ENCODE measurements at places on chromosomes 5 and 9.
A peak's percentile ranks its signal among the peaks of the same experiment; 100 is the strongest.

- DNase-seq, result no peak
These were observed 126.3 kb downstream of the MSX2 start for GRCh38 chr5:174850565-174851169.

DNA sequence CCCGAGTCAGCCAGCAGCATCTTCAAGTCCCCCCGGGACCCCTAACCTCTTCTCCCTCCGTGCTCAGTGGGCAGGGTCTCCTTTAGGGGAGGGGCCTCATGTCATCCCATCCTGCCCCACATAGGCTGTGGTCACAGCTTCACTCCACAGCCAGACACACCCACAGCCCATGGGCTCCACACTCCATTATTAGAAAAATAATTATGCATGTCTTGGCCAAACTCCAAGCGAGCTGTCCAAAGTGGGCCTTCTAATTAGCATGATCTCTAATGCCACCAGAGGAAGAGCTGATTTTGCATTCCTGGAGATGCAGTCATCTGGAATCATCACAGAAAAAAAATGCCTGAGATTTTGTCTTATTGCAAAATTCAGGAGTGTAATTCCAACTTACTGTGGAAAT lies 418.2 kb downstream of the IRX2 start:
- DNase-seq, result no peak

- no peak for DNase-seq
These were observed 36.6 kb downstream of the NLN start for GRCh38 chr5:65758546-65759144.

- DNase-seq, result no peak
These were observed 28.8 kb upstream of the ROR2 start for GRCh38 chr9:91978740-91979414.

DNA sequence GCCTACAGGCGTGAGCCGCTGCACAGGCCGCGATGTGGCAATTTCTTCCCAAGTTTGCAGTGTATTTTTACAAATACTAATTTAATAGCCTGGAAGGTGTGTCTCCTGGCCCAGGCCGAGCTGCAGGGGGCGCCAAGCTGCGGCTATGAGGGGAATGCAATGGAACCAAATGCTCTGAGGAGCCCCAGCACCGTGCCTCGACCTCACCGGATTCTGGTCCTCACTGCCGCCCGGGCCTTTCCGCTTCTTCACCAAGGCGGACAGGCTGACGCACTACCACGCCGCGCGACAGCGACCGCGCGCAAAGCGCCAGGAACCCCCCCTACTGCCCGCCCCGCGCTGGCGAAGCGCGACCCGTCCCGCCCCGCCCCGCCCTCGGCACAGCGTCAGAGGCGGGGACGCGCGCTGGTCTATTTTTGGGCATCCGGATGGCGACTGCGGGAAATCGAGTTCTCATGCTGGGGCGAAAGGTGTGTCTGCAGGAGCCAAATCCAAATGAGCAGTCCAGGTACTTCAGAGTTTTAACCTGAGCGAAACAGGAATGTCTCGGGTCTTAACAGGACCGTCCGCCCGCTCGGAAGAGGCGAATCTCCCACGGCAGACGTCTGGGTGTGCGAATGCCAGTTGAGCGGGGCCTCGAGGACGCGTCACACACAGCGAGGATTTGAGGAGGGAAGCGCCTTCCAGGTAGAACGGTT lies 31.7 kb upstream of the PRXL2C start:
- peak; percentile 74 for DNase-seq

- DNase-seq, result peak; percentile 82
These were observed 56.2 kb downstream of the DUSP1 start for GRCh38 chr5:172714491-172715420.

DNA sequence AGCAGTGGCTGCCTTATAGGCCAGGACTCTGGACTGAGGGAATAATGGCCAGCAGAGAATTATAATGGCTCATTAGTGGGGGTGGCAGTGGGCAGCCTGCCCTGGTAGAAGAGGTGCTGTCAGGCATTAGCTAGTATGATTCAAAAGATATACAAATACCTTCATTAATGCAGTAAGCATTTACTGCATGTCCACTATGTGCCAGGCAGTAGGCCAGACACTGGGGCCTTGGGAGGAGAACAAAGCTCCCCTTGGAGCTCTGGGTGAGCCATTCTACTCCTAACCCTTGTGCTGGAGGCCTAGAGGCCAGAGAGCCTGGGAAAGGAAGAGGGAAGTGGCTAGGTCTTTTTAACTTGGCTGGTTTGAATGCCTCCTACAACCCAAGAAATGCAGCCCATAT lies 2.0 kb upstream of the GARNL3 start:
- DNase-seq, result no peak

GRCh38 chr9:118533101-118533500 lies 828.9 kb downstream of the TLR4 start:
- no peak for DNase-seq

DNA sequence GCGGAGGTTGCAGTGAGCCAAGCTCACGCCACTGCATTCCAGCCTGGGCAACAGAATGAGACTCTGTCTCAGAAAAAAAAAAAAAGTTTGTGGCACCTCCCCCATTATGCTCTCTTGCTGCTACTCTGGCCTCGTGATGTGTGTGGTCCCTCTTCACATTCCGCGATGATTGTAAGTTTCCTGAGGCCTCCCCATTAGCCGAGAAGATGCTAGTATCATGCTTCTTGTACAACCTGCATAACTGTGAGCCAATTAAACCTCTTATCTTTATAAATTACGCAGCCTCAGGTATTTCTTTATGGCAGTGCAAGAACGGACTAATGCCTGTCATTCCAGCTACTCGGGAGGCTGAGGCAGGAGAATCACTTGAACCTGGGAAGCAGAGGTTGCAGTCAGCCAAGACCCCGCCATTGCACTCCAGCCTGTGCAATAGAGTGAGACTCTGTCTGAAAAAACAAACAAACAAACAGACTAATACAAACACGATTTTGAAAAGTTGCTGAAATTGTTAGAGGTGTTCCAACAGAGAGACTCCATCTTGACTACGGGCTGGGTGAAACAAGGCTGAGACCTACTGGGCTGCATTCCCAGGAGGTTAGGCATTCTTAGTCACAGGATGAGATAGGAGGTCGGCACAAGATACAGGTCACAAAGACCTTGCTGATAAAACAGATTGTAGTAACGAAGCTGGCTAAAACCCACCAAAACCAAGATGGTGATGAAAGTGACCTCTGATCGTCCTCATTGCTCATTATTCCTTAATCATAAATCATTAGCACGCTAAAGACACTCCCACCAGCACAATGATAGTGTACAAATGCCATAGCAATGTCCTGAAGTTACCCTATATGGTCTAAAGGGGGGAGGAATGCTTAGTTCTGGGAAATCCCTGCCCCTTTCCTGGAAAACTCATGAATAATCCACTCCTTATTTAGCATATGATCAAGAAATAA lies 8.3 kb upstream of the AFF4 start:
- no peak for DNase-seq

DNA sequence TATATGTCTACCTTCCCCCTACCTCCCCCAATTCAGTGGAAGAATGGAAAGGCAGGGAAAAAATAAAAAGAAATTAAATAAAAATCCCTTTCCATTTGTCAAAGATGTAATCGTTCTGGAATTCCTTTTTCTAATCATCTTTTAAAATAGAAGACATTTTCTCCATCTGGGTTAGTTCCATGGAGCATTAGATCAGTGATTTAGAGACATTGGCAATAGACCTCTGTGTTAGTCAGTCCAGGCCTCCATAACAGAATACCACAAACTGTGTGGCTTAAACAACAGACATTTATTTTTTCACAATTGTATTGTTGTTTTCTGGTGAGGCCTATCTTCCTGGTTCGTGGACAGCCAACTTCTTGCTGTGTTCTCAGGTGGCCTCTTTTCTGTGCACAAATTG lies 516.6 kb upstream of the DAB2 start:
- no peak for DNase-seq

- DNase-seq, result no peak
These were observed 13.8 kb downstream of the TMEM8B start for GRCh38 chr9:35842795-35843194.

GRCh38 chr5:176389135-176390123 lies 878 bp downstream of the HIGD2A start:
- no peak for DNase-seq

DNA sequence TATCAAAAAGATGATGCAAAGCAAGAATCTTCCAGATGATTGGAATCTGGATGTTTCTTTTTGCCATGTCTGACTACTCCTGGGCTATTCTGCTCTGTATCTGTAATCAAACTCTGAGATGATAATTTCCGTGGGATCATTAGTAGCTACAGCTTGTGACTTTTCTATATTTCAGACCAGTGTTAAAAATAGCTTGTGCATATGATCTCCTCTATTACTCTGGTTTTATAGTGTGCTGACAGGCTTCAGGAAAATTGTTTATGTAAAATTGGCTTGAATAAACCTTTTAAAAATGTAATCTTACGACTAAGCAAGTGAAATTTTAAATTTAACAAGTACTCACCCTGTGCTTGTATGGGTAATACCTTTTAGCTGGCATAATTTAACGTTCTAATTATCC lies 40.4 kb downstream of the NAA35 start:
- no peak for DNase-seq

DNA sequence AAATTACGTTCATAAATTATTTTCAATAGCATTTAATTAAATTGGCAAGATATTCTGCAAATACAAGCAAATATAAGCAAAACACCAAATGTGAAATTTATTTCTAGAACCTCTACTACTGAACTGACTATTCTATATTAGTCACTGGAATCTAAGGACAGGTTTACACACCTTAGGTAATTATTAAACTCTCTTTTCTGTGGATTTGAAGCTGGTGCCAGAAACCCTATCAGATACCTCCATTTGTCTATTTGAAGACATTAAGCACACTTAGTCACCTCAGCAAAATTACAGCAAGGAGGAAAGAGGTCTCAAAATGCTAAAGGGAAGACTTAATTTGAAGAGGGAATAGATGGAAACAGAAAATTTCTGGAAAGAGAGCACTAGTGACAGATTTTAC lies 83.4 kb downstream of the CPLANE1 start:
- no peak for DNase-seq

DNA sequence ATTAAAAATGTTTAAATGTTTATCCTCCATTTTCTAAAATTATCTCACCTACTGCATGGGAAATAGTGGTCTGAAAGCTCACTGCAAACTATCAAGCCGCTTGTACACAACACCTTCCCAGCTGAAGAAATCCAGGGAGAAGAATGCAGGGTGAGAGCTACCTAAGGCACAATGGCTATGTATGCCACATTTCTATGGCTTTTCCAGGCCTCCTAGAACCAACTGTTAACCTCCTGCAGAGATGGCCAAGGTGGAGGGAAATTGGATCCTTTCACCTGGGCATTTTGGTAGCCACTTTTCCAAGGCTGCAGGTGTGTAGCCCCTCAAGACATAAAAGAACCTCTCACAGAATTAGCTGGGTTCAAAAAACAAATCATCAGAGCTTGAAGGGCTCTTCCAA lies 286.4 kb downstream of the EBF1 start:
- DNase-seq, result no peak

DNA sequence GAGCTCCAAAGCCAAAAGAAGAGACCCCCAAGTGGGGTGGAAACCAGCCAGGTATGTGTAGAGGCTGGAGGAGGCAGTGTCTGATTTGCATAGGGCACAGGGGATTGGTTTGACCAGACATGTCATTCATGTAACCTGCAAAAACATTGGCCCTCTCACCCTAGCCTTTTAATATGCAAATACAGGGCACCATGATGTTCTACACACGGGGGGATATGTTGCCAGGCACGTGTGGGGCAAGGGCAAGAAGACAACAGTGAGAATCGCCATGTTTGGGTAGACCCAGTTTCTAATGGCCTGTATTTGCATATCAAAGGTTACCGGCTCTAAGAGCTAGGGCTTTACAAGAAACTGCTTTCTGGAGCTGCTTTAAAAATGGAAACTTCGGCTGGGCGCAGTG lies 208.9 kb downstream of the GOLPH3 start:
- no peak for DNase-seq

GRCh38 chr5:125536582-125536981 lies 790.1 kb upstream of the ZNF608 start:
- DNase-seq, result no peak

DNA sequence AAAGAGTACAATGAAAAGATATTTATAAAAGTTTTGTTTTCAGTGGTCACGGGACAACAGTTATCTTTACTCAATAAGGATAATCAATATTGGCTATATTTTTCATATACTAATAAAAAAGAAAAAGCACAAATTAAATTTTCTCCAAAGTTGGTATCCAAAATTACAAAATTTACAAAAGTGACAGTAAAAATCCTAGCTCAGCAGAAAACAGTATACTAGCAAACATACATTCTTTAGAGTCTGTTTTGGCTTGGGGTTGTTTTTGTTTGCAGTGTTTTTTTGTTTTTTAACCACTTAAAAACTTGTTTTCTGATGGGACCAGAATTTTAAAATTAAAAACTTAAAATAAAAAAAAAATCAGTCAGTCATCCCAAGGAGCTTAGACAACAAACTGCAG lies 183.2 kb downstream of the DENND1A start:
- no peak for DNase-seq

GRCh38 chr9:130366072-130366471 lies 78.7 kb upstream of the ASS1 start:
- DNase-seq, result no peak

- DNase-seq, result no peak
These were observed 6.4 kb downstream of the CTSL start for GRCh38 chr9:87732344-87732743.

DNA sequence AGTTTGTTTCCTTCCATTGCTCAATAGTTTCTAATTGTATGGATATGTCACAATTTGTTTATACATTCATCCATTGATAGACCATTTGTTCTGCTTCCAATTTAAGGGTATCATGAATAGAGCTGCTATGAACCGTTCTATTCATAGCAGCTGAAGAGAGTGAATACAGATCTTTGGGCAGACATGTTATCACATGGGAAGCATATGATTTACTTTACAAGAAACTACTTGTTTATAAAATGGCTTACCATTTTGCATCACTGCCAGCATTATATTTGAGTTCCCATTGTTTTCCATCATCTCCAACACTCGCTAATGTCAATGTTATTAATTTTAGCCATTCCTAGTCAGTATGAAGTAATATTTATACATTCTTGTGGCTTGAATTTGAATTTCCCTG lies 549.0 kb downstream of the MAT2B start:
- no peak for DNase-seq

DNA sequence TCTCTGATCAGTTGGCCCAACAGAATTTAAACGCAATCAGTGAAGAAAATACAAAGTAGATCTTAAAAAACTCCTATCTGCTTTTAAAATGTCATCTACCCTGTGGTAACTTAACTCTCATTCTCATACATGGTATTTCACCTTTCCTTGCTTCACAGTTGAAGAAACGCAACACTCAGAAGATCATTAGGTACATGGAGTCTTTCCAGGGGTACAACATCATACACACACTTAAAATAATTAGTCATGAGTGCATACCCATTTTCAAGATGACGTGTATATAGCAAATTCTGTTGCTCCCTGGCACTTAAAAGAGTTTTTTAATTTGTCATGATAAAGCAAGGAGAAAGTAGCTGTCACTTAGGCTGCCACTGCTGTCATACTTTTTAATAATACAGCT lies 259.9 kb downstream of the BNC2 start:
- DNase-seq, result no peak

- DNase-seq, result no peak
These were observed 254.8 kb upstream of the IRX4 start for GRCh38 chr5:2137444-2138050.

GRCh38 chr5:168342151-168342825 lies 50.8 kb downstream of the WWC1 start:
- DNase-seq, result no peak
